ENCODE measurements at places on chromosomes 4 and X.

- DNase-seq: no peak
These were observed 45.2 kb downstream of the MAGEB17 start for GRCh38 chrX:16212436-16212835.

- no peak for DNase-seq
These were observed 2.0 kb downstream of the SEC24B start for GRCh38 chr4:109435635-109436034.

DNA sequence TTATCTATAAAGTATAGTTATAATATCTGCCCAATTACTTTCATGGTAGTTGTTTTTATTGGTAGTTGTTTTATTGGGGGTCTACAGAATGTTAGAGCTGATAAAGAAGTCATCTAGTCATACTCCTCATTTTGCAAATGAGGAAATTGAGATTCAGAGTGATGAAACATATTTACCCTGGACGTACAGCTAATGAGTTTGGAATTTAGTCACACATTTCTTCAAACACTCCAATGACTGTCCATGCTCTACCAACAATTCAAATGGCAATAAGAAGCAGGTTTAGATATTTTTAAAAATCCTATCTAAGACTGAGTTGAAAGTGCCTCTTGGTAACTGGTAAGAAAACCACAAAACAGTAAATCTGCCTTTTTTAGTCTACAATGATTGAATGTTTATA, 98.2 kb downstream of the MAGEC1 start:
- DNase-seq: no peak

DNA sequence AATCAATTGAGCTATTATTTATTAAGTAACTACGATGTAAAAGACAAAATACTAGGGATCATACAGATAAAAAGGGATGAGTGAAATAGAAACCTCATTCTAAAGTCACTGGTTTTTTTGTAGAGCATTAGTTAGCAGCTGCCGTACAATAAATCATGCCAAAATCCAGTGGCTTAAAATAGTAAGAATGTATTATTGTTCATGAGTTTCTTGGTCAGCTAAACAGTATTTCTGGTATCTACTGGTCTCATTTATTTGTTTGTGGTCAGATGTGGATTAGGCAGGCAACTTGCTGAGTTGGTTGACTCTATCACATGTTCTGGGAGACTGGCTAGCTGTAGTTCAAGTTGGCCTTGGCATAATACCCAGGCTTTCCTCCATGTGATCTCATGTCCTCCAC, 667.3 kb downstream of the GALNTL6 start:
- no peak for DNase-seq

DNA sequence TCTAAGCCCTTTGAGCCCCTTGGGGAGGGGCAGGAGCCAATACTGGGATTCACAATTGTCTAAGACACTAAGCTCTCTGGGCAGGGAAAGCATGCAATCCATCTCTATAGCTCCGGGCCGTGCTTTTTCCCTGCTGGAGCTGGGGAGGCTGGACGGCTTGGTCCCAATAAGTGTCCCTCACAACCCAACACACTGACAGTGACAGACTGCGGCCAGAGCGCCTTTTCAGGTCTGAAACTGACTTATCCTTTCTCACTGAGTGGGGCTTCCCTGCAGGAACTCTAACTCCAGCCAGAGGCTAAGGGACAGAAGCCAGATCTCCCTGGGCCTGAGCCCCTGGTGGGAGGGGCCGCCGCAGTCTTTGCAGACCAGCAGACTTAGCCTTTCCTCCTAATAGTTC, 146.6 kb upstream of the PBDC1 start:
- DNase-seq: no peak

DNA sequence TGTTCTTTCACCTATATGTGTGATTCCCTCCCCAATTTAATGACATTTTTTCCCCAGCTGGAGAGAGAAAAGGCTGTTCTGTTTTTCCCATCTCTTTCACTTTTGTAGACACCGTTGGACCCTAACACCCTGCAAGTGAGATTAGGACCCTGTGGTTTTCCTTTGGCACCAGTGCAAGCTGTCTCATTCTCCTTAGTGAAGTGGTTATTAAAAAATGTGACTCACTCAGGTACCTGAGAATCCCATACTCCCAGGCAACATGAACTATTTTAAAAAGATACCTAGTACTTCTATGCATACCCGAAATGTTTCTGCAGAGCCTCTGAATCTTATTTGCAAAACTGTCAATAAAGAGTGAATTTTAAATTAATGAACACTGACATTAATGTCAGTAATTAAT, 175.7 kb upstream of the TBC1D9 start:
- no peak for DNase-seq

DNA sequence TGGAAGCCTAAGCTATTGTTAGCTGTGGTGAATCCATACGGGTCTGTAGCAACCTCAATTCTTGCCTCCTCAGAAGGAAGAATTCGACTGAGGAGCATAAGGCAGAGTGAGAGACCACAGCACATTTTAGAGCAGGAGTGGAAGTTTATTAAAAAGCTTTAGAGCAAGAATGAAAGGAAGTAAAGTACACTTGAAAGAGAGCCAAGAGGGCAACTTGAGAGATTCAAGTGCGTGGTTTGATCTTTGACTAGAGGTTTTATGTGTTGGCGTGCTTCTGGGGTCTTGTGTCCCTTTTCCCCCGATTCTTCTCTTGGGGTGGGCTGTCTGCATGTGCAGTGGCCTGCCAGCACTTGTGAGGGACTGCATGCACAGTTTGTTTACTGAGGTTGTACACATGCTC, 880.6 kb upstream of the INTU start:
- no peak for DNase-seq

DNA sequence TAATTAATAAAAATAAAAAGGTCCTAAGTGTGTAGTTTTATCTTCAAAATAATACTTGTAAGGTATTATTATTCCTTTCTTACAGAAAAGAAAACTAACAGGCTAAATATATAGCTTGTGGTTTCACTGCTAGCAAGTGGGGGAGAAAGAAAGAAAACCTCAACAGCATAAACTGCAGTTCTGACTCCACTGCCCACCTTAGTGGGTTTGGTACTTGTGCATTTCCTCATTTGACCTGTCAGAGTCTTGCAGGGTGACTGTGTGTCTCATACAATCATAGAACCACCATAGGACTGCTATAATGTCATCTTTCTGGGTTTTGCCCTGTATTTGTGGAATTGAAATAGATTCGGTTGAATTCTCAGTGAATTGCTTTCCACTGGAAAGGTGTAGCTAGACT, 94.7 kb upstream of the PUDP start:
- DNase-seq: no peak

DNA sequence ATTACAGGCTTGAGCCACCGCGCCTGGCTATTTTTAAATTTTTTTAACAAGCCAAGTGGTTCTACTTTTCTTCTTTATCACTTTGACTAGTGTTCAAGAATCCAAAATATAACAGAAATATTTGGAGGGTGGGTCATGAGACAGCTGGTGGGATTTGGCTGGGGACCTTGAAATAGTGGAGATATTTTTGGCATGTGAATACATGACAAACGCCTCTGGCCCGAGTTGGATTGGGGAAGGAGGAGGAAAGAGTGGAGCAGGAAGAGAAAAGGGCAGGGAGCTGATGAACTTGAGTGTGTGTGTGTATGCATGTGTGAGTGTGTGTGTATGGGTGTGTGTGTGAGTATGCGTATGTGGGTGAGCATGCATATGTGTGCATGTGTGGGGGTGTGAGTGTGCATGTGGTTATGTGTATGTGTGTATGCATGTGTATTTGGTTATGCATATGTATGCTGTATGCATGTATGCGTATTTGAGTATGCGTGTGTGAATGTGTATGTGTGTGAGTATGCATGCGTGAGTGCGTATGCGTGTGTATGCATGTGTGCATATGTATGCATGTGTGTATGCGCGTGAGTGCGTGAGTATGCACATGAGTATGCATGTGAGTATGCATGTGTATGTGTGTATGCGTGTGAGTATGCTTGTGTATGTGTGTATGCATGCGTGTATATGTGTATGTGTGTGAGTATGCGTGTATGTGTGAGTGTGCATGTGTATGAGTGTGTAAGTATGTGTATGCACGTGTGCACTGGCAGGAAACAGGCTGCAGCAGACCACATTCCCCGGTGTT, 49.6 kb downstream of the JADE1 start:
- DNase-seq: no peak

DNA sequence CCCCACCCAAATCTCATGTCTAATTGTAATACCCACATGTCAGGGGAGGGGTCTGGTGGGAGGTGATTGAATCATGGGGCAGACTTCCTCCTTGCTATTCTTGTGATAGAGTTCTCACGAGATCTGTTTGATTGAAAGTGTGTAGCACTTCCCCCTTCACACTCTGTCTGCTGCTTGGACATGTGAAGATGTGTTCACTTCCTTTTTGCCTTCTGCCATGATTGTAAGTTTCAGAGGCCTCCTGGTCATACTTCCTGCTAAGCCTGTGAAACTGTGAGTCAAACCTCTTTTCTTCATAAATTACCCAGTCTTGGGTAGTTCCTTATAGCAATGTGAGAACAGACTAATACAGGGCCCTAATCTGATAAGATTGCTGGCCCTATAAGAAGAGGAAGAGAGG, 1514.8 kb downstream of the RPA4 start:
- DNase-seq: no peak

DNA sequence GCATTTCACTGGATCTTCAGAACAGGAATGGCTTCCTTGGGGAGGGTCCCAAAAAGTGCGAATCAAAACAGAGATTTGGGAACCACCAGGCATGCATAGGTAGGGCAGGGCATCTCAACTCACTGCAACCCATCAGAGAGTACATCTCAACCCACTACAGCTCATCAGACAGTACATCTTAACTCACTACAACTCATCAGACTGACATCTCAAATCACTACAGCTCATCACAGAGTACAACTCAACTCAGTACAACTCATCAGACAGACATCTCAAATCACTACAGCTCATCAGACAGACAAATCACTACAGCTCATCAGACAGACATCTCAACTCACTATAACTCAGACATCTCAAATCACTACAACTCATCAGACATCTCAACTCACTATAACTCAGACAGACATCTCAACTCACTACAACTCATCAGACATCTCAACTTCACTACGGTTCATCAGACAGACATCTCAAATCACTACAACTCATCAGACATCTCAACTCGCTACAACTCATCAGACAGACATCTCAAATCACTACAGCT, 47.5 kb upstream of the CLDN34 start:
- DNase-seq: no peak

GRCh38 chr4:139054791-139055505, 39.4 kb downstream of the NOCT start:
- no peak for DNase-seq

DNA sequence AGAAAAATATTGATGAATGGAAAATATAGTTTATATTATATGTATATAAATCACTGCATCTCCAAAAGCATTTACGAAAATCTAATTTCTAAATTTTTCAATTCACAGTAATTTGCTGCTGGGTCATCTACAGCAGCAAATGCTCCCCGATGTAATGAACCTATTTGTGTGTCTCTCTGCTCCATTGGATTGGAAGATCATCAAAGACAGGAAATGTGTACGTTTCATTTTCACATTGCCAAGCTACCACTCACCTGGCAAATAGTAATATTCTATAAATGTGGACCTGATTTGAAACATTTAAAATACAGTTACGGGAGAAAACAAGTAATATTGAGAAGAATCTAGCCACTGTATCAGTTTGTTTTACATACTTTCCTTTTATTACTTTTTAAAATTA, 317.7 kb downstream of the PAPSS1 start:
- no peak for DNase-seq

DNA sequence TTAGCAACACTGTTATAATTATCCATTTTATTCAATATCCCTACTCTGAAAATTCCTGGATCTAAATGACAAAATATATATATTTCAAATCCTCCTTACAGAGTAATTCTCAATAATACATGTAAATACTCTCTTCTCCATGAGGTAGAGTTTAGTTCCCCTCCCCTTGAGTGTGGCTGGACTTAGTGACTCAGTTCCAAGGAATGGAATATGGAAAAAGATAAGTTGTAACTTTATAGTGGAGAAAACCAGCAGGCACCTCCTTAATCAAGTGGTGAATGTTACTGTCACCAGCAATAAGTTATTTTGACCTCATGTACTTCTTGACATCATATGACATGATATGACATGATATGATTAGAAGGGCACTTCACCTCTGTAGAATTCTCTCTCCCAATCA, 302.0 kb downstream of the RAB28 start:
- no peak for DNase-seq

DNA sequence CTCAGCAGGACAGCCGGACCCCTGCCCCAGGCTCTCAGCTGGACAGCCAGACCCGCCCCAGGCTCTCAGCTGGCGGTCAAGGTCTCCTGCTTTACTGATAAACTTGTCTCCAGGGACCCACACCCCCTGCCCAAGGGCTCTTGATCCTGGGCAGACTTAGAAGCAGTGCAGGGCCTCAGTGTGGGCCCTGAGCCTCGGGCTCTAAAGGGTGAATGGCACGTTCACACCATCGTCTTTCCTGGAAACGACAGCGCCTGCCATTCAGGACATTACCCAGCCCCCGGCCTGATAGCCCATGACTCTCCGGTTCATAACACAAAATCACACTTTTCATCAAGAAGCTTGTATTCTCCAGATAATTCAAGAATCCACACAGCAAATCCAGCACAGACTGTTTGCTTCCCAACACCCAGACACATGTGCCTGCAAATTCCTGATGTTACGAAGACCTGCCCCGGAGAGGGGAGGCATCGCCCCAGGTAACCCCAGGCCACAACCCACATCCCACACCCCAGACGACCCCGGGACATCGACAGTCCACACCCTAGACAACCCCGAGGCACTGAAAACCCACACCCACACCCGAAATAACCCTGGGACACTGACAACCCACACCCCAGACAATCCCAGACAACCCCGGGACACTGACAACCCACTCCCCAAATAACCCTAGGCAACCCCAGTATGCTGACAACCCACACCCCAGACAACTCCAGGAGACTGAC, 136.8 kb downstream of the FAM53A start:
- DNase-seq: no peak

DNA sequence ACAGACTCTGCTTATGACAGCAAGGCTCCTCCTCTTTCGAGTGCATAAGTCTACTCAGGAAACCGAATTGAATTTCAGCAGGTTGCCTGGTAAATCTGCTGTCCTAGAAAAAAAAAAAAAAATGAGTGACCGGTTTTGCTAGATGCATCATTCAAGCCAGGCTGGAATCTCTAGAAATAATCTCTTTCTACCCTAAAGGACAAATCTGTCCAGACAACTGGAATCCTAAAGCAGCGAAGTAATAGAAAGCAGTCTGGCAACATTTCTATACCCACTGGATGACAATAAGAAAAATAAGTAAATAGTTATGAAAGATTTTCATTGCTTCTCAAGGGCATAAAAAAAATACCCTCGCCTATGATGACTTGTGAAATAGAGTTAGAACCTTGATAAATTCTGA, 703.5 kb downstream of the RPA4 start:
- DNase-seq: no peak

GRCh38 chr4:83010522-83011318, at the start of gene LIN54:
TSS of gene LIN54 (minus strand) at chr4:83010823. CDS start at chr4:82984844, 25,979 bp downstream.
- no peak for DNase-seq

- no peak for DNase-seq
These were observed 26.7 kb downstream of the FAM156B start for GRCh38 chrX:52923781-52924241.
